GM10248 (cell line): ENCODE measurements at places on chromosomes 1 and 21.

DNA sequence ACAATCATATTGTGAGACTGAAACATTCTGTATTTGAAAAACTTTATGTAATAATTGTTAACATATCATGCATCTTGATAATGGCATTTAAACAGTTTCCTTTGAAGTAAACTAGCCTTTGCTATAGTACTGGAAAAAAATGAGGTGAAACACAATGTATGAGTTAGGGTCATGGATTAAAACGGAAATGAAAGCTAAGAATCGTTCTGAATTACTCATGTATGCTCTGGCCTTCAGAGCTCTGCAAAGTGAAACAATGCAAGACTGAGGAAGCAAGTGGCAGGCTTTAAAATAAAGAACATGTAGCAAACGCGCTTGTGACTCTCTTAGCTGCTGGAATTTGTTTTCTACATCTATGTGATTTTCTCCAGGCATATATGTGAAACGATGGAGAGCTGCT lies 317.1 kb downstream of the DPYD start:
- no peak for DNase-seq

DNA sequence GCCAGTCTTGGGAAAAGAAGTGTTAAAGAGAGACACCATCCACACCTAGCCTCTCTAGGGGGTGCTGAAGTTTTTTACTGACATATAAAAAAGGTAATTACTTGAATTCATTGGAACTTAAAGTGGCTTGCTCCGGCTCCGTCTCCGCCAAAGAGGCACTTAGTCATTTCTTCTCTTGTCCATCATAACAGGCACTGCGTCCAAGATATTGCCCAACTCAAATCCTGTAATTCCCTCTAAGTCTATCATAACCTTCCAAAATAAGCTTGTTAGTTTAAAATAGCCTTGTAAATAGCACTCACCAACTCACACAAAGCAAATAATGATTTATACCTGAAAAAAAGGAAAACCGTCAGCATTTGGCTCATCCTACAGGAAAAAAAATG lies 160.5 kb downstream of the ZBTB18 start:
- DNase-seq: no peak

DNA sequence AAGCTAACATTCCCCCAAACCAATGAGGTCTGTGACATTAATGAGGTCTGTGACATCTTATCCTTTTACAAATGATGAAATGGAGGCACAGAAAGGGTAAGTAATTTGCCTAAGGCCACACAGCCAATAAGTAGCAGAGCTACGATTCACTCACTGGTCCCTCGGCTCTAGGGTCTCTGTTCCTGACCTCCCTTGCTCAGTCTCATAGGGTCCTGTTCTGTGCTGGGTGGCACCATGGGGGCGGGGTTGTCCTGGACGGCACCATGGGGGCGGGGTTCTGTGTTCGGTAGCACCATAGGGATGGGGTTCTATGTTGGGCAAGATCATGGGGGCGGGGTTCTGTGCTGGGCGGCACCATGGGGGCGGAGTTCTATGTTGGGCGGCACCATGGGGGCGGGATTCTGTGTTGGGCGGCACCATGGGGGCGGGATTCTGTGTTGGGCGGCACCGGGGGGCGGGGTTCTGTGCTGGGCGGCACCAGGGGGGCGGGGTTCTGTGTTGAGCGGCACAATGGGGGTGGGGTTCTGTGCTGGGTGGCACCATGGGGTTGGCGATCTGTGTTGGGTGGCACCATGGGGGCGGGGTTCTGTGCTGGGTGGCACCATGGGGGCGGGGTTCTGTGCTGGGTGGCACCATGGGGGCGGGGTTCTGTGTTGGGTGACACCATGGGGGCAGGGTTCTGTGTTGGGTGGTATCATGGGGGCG lies 55.6 kb downstream of the CLSTN1 start:
- no peak for DNase-seq

GRCh38 chr1:236835491-236835890 lies 40.4 kb downstream of the MTR start:
- no peak for DNase-seq

DNA sequence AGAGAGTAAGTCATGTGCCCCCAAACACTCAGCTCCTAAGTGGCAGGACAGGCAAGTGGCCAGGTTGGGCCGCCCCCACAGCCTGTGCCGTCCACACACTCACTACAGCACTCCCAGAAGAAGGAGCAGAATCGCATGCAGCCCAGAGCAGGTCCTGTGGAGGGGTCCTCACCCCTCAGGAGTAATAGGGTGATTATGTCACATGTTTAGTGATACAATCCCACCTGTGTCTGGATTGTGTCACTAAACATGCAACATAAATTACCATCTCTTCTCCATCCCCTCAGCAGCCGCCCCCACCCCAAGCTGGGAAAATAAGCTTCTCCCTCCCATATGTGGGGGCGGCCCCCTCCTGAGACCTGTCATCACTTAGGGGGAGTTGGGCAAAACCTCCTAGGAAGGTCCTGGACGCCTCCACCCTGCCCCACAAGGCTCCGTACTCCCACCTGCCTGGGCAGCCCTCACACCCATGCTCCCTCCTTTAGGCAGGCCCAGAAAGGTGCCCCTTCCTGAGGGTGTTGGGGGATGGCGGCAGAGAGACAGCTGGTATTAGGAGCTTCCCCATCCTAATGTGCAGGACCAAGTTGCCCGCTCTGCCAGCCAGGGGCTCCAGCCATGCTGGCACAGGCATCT lies 56.9 kb downstream of the STUM start:
- DNase-seq: no peak

- DNase-seq: no peak
Observed at GRCh38 chr21:29307718-29308455, 9.2 kb downstream of the BACH1 start.

GRCh38 chr21:45248893-45249381 lies 38.8 kb downstream of the POFUT2 start:
- DNase-seq: no peak

DNA sequence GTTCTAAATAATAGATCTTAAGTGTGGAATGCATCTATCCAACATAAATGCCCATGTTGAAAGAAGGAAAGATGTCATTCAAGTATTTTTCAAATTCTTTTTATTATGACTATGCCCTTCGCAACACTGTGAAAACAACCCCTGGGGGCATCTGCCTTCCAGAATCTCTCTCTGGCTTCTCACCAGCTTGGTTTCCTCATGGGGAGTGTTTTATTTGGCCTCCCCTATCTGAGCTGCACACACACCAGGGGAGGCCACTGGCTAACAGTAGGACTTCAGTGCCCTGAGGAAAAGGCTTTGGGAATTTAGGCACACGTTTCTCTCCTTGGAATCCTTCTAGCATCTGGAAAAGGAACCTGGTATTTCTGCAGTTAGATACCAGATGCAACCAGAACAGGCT lies 130.6 kb downstream of the EDEM3 start:
- no peak for DNase-seq

- DNase-seq: no peak
Observed at GRCh38 chr1:77506771-77507170, 175.7 kb downstream of the ZZZ3 start.

DNA sequence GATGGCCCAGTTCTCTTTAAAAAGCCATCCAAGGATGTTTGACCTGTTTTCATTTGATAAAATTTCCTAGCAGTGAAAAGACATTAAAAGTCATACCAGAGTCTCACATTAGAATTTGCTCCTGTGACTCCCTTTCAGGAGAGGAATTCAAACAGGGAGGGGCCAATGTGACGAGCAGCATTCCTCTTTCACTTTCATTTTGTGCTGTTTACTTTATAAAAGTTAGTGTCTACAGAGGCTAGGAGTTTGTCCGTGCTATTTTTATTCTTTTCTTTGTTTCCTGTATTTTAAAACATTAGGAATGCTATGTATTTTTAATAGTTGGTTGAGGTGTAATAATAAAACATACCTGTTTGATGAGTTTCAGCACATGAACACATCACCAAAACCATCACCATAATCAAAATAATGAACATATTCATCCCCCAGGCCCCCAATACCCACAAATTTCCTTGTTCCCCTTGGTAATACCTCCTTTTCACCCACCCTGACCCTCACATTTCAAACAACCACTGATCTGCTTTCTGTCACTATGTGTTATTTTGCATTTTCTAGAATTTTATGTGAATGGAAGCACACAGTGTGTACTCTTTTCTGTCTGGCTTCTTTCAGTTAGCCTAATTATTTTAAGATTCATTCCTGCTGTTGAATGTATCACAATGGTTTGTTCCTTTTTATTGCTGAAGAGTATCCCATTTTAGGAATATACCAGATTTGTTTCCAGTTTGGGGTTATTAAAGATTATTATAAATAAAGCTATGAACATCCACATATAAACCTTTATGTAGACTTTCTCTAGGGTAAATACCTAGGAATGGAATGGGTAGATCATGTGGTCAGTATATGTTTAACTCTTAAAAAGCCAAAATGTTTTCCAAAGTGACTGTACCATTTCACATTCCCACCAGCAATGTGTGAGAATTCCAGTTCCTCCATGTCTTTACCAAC lies 129.5 kb downstream of the TENT5C start:
- DNase-seq: peak; percentile 42

DNA sequence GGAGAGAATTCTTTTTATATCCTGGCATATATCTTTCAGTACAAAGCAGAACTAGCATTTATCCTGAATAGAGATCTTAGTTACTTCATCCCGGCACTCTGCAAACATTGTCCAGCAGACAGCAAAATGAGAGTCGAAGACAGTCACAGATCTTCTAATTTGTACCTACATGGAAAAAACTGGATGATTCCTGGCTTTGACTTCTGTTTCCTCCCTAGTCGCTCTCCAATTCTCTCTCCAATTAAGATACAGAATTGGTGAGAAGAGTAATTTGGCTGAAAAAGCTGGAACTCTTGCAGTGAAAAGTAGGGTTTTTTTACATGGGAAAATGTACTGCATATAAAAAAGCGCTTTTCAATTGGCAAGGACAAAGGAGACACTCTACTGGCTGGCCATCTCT lies 151.1 kb upstream of the C8B start:
- no peak for DNase-seq

DNA sequence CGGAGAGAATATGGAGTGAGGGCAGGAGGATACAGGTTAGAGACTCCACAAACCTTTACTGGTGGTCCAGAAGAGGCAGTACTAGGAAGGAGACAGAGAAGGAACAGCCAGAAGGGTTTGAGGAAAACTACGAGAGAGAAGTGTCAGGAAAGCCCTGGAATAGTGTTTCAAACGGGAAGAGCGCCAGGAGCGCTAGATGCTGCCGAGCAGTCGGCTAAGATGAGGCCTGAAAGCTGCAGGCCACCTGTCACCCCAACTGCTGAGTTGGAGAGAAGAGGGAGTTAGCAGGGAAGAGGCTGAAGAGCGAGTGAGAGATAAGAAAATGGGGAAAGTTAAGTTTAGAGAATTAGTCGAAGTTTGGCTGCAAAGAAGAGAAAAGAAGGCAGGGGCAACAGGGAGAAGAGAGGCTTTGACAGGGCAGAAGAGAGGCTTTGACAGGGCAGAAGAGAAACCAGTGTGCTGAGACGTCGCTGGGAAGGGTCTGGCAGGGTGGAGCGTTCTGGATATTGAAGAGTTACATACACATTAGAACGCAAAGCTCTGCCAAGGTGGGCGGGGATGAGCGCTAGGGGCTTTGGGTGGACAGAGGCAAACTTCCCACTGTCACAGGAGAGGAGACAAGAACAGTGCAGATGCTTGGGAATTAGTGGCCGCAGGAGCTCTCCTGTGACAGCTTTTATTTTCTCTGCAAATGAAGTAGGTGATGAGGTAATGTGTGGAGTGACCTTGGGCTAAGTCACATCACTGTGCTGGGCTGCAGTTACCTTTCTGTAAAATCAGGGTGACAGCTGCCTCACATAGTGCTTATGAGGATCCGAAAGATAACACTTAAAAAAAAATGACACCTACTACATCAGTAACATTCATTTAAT lies 31.2 kb downstream of the PCSK9 start:
- no peak for DNase-seq

GRCh38 chr21:40577285-40578043 lies 269.5 kb downstream of the DSCAM start:
- DNase-seq: no peak

- no peak for DNase-seq
Observed at GRCh38 chr1:202254454-202255252, 61.1 kb downstream of the LGR6 start.

DNA sequence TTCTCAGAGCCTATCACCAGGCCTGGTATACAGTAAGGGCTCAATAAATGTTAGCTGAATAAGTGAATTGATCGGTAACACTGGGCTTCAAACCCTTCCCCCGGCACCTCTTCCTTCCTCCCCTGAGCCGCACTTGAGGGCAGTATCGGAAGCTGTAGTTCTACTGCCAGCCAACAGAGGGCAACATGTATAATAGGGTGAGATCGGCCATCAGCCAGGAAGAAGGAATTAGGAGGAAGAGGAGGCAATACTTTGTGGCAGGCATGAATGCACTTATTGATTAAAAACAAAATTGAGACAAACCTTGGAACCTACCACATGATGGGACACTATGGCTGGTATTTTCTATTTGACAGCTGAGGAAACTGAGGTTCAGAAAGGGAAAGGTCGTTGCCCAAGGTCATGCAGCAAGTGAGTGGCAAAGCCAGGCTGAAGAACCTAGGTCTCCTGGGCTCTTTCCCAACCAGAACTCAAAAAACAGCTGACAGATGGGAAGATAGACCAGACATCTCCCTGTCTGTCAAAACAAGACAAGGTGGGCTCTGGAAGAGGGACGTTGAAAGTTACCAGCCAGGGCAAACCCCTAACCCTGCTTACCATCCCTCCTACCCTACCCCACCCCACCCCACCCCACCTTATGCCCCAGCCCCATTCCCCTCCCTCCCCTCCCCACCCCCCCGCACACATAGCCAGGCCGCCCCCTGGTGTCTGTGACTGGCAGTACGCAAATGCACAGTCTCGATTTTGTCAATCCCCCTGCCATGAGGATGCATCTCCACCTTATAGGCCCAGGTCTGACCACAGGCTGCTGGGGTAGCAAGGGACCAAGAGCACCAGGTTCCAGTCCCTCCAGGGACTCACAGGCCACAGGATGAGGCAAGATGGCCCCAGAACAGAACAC lies 107.3 kb upstream of the RUNX3 start:
- DNase-seq: peak; percentile 77

DNA sequence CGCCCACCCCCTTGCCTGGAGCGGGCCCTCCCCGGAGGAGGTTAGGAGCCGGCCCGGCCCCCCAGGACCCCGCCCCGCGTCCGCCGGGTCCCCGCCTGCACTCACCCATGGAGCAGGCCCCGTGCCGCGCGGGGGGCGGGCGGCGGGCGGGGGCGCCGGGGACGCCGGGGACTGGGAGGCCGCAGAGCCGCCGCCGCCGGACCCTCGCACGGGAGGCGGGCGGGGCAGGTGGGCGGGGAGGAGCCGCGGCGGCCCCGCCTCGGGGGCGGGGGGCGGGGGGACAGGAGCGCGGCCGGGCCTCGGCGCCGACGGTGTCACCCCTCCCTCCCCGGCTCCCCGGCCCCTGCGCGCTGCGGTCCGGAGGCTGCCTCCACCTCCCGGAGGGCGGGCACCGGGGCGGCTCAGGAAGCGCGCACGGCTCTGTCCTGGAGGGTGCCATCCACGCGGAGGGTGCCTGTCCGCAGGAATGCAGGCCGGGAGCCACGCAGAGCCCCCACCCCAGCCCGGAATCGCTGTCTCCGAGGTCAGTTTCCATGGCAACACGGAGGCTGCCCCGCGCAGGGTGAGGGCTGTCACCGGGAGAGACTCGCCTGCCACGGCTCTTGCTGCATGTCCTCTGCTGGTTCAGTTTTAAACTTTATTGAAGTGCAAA lies 5.9 kb upstream of the PLEKHG5 start:
- peak; percentile 67 for DNase-seq
